ENCODE measurements at places on chromosomes 4 and X. TPM values are rescaled to one million over a fixed set of nuclear protein-coding genes. Genes with fewer than 3 reads are reported as not detected.

The SPACA5 gene
- polyA plus RNA-seq, result not detected

DNA sequence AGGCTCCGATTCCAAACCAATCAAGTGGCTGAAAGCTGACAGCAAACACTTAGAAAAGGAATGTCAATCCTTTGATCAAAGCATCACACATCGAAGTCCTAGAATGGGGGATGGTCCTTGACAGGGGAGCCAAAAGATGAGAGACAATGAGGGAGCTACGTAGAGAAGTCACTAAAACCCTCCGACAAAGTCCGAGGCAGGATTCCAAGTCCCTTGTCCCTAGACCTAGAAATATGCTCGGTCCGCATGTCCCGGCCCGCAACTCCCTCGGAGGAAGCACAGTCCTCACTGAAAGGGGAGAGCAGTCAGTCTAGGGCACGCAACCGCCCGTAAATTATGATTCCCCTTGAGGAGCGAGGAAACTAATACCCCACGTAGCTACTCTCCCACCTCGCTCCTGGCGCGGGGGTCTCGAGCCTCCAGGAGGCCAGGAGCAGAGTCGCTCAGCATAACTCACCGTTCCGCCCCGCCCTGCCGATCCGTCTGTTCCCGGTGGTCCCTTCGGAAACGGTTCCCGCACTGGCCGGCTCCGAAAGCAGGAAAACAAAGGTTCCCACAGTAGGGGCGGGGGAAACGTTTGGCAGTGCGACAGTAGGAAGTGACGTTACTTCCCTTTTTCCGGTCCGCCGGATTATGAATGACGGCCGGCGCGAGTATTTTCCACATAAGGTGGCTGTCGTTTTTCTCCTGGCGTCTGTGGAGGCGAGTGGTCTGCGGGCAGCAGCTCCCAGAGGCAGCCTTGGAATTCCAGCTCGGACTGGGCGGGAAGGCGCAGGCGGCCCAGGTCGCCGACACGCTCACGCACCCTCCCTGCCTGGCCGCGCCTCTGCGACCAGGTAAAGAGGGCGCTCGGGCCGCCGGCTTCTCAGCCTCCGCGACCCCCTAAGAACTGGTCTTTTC lies at the start of the genes GSTCD and INTS12:
Gene GSTCD (plus strand): TSS at position 604 of the 900 bp plus-strand sequence. CDS start 8,830 bp downstream, outside the sequence.
Gene INTS12 (minus strand): TSS at position 509 of the 900 bp plus-strand sequence. CDS start 8,684 bp downstream, outside the sequence.
- H3K36me3 ChIP-seq, result peaks cover under 1% of the 10 kb centered on the region
- H3K4me1 ChIP-seq, result peaks cover 12% of the 10 kb centered on the region
- no peaks in the 10 kb centered on the region for H3K27me3 ChIP-seq
- peak within 1 kb of the TSS; percentile 90 for H3K27ac ChIP-seq
- peak within 1 kb of the TSS; percentile 85 for H3K4me3 ChIP-seq
- DNase-seq, result peak; percentile 97

GRCh38 chr4:54446581-54446980 lies 211.2 kb upstream of the KIT start:
- H3K27ac ChIP-seq, result no peak overlapping the region
- no peaks in the 10 kb centered on the region for H3K4me1 ChIP-seq
- no peak for DNase-seq

DNA sequence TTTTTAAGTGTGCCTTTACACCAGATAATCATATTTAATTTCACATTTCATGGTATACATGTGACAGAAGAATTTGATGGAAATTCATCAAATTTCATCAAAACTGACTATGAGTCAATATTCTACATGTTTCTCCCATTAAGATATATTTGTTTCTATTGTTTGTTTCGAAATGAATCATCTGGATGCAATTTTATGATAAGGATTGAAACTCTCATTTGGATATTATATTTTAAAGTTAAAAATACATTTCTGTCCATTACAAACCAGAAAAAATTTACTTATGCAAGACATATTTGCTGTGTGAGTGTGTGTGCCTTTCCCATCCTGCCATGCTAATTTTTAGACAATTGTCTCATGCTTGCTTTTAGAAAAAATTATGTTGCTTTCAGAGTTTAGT lies 52.2 kb downstream of the SULT1B1 start:
- DNase-seq, result no peak
- H3K27me3 ChIP-seq, result no peaks in the 10 kb centered on the region
- no peaks in the 10 kb centered on the region for H3K36me3 ChIP-seq

The LRCH2 gene
- 1.1 TPM for polyA plus RNA-seq

The EDA2R gene
- 1.5 TPM for polyA plus RNA-seq

GRCh38 chr4:111464251-111465045 lies 680.8 kb upstream of the FAM241A start:
- H3K36me3 ChIP-seq, result no peaks in the 10 kb centered on the region
- no peaks in the 10 kb centered on the region for H3K4me1 ChIP-seq
- no peak overlapping the region for H3K4me3 ChIP-seq

- no peaks in the 10 kb centered on the region for H3K36me3 ChIP-seq
- no peaks in the 10 kb centered on the region for H3K27me3 ChIP-seq
- H3K27ac ChIP-seq, result no peak overlapping the region
Measured at GRCh38 chrX:13076176-13076961, 31.9 kb upstream of the FAM9C start.

GRCh38 chr4:118307643-118308042 lies 45.2 kb downstream of the PRSS12 start:
- no peak overlapping the region for H3K4me3 ChIP-seq
- no peaks in the 10 kb centered on the region for H3K36me3 ChIP-seq
- H3K27me3 ChIP-seq, result no peaks in the 10 kb centered on the region
- H3K27ac ChIP-seq, result no peak overlapping the region

All from small intestine (tissue), 16 donors.